ENCODE measurements at places on chromosomes 12 and 14.

DNA sequence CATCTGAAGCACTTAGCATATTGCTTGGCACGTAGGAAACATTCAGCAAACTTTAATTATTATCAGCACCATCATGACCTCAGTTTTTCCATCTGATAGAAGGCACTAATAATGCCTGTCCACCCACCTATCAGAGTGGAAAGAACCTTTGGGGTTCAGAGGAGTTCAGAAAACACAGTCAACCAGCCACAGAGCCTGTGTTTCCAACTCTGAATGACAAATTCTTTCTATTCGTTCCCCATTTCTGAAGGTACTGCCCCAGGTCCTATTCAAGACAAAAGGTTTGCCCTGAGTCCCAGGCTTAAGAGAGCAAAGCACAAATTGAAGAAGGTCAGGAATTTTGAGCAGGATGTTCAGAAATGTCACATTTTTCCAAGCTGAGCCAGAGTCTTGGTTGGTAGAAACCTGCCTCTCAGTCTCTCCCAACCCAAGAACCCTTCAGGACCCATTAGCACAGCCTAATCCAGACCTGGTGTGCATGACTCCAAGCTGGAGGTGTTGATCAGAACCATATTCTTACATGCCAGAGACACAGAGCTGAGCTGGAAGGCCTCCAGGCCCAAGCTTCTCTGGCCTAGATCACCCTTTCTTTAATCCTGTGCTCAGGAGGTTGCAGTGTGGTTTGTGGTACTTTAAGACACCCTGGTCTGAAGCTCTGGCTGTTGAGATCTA, 114.4 kb downstream of the TBX5 start:
- DNase-seq = no peak

DNA sequence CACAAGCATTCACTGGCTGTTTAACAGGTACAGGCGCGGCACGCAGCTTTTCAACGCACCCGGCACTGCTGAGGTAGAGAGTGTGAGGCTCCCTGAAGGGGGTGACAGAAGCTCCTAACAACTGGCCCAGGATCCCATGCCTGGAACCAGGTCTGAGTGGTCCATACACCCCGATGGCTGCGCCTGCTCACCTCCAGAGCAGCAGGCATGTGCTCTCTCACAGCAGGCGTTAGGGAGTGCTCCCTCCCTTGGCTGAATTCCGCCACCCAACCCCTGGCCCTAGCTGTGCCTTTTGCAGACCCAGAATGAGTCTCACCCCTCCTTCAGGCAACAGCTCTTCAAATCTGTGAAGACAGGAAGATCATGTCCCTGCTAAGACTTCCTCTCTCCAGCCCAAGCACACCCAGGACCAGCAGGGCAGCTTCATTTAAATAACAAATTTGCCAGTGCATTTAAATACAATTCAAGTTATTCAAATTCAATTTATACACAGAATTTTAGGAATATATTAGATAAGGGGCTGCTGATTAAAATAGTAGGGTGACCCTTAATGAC, 86.0 kb downstream of the SETD3 start:
- DNase-seq = no peak

GRCh38 chr14:105092171-105093037, 27.2 kb upstream of the GPR132 start:
- DNase-seq = peak; percentile 74

DNA sequence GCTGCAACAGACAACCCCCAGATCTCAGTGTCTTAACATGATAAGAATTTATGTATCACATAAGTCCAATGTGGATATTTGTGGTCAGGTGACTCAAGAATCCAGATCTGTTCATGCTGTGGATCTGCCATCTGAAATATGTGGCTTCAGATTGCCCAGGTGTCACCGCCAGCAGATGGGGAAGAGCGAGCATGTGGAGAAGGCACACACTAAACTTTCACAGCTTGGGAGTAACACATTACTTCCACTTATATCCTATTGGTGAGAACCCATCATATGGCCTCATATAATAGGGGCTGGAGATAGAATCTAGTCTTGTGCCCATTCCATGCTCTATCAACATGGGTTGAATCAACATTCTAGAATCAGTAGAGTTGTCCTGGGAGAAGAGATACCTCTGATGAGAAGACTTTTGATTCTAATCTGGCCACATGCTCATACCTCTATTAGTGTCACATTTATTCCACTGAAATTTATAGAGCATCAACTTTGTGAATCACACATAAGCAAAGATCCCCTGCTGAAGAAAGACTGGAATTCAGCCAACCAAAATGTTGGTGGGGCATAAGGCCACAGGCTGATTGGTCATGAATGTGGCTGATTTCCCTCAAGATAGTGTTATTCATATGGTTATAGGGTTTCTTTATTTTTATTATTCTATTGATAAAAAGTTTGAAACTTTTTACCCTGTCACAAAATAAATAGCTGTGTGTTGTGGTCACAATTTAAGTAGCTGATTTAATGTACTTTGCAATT, 6.0 kb upstream of the CALCOCO1 start:
- no peak for DNase-seq

GRCh38 chr14:22546722-22547071, 42.3 kb downstream of the DAD1 start:
- DNase-seq = no peak

- DNase-seq = no peak
Observed at GRCh38 chr12:109915171-109916040, 15.3 kb downstream of the TCHP start.

DNA sequence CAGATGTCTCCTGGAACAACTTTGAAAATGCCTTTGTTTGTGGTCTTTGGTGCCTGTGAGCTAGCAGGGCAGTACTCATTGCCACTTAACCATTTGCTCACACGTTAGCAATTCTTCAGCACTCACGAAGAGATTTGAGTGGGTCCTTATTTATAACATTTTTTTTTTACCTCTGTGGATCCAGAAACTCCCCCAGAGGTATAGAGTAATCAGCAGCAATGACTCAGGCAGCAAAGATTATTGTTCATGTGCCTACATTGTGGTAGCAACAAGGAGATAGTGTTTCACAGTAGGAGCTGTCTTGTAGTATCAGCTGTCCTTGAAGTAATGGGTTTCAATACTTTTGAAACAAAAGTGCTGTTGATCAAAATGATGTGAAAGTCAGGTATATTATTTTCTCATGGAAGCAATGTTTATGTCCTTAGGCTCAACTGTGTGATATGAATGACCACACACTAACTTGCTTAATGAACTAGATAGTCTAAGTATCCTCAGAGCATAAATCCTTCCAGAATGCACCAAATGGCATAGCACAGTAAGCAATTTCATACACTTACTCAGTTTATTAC, 304.1 kb downstream of the EGLN3 start:
- no peak for DNase-seq

DNA sequence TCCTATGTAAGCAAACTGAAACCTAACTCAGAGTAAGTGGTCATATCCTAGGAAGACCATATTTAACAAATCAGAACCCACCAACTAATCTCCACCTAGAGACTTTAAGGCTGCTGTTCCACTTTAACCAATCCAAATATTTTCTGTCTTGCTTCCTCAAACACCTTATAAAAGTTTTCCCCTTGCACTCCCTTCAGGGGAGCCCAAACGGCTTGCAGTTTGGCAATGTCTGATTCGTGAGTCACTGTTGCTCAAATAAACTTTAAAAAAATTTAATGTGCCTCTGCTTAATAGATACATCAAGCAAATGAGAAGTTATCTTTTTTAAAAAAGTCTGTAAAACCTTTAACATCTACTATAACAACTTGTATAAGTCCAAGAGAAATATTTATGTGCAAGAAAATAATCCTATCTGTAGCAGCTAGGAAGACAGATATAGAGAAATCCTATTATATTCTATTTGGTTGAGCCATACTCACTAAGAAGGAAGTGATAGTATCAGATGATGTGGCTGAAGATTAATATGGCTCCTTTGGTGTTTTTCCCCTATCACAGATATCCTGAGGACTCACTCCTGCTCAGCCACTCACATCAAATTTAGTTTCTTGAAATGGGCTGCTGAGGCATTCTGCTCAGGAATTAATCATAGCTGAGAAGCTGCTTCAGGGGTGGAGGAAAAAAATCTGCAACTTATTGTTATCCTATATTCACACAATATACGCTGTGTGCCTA, 65.1 kb upstream of the DUSP6 start:
- no peak for DNase-seq

DNA sequence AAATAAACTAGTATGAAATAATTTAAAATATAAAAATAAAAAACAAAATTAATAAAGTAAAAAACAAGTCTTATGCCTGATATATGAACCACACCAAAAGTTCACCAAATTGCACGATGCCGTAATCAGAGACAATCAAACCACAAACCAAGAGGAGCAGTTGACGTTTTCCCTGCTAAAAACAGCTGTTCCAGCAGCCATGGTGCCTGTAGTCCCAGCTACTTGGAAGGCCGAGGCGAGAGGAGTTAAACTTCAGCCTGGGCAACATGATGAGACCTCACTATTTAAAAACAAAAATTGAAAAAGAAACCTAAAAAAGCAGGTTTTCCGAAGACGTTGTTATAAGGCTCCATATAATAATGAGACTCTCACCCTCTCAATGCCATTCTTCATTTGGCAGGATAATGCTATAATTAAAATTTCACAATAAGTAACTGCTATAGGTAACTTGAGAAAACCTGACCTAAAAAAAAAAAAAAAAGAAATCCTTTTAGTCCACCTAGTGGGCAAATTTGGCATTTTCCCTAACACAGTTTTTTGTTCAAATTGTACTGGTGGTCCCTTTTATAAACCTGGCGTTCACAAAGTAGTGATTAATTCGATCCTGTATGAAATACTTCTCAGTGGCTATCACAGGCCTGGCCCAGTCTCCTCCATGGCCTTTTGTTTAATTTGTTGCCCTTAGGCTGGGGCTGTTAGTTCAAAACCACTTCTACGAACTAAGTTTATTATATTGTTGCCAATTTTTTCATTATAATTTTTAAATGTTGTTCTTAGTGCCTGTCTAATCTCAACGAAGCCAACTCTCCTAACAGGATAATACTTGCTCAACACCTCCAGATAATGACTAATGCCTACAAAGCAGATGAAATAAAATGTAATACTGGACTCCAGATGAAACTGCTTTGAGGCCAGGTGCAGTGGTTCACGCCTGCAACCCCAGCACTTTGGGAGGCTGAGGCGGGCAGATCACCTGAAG, 62.1 kb downstream of the TNFAIP2 start:
- DNase-seq = no peak

DNA sequence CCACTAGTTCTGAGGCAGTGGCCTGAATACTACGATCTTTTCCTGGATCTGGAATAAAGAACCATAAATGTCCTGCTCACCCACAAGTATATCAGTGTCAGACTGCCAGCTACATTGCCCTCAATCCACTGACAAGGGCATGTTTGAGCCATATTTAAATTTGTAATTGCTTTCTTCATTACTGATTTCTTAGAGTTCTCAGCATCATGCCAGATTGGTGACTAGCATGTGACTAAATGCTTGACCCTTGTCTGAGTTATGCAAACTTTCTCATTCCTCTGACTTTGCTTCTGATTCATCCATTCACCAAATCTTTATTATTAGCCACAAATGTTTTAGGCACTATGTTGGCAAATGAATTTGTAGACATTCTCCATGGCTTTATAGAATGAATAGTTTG, 143.6 kb upstream of the SLC16A7 start:
- DNase-seq = no peak

All from right kidney (tissue), 9 donors.